Esophagus muscularis mucosa (tissue), 4 donors: ENCODE measurements at places on chromosomes 7 and 10. TPM values are rescaled to one million over a fixed set of nuclear protein-coding genes. Genes with fewer than 3 reads are reported as not detected.
A peak's percentile ranks its signal among the peaks of the same experiment; 100 is the strongest.

DNA sequence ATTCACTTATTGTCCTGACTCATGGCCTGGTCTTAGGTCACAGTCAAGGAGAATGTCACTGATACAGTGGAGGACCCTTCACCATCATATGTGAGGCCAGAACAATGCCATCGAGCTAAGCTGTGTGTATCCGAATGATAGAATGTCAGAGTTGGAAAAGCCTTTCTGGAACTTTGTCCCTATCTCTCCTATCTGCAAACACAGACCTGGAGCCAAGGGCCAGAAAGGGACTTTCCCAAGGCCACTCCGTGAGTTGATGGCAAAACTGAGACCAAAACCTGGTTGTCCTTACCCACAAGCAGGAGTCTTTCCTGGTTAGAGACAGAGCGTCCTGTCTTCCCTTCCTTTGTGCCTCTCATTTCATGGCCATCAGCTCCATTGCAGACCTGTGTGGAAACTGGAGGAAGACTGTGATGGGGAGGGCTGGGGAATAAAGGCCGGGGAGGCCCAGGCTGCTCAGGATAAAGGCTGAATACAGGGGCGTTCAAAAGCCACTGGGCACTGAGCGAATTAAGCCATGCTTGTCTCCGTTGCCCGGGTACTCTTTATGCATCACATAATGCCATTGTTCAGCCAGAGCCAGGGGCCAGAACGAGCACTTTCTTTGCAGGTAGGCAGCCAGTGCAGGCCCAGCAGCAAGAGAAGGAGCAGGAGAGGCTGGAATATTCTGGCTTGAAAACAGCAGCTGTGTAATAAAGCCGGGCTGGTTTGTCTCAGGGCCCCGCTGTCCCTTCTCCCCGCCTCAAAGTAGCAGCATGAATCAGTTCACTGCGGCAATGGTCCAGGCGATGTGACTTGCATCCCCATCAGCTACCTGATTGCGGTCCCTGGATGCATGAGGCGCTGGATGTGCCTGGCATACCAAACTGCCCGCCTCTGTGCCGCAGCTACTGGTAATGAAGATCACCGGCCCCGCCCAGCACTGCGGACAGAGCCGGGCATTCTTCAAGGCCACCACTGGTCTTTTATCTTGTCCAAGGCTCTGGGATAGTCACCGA, 143.0 kb downstream of the RPS24 start:
- no peak for DNase-seq

DNA sequence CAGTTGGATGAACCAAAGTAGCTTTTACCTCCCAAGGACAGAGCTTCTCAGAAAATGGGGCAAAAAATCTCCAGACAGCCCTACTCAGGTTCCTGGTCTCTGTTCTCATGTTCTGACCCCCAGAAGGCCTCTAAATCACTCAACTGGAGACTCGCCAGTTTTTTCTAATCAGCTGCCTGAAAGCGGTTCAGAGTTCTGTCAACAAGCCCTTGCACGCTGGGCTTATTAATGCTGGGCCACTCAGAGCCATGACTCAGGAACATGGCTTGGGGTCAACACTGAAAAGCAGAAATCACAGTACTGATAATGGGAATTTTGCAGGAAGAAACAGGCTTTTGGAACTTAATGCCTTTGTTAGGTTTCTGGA, 15.3 kb downstream of the ECHDC3 start:
- DNase-seq = no peak

GRCh38 chr10:6018422-6018821, 41.1 kb upstream of the IL15RA start:
- DNase-seq = peak; percentile 93

- DNase-seq = no peak
These were observed 301.3 kb upstream of the KLF6 start for GRCh38 chr10:4086131-4086898.

GRCh38 chr7:112395411-112395810, 54.8 kb upstream of the IFRD1 start:
- no peak for DNase-seq

DNA sequence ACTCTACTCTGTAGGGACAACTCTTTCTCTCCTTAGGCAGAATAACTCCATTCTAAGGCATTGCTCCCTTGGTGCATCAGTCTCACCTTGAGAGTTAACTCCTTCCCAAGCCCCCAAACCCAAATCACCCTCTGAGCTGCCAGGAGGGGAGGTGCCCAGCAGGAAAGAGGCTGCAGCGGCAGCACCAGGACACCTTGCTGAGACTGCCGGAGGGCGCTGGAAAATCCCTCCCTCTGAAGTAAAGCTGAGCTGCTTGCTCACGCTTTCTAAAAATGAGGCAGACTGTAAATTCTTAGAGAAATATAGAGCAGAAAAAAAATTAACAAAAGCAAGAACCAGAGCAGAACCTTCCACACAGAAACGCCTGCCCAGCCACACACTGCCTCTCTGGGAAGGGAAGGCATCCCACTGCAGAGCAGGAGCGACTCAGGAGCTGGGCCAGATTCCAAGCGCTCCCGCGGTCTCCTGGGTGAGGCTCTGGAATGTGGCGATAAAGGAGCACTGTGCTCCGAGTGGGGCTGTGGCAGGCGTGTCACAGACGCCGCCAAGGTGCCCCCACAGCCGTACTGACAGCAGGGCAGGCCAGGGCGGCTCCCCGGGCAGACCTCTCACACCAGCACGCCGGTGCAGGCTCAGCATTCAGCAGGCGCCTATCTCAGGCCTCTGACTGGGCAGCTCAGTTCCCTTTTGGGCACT, 202.1 kb downstream of the TNS3 start:
- DNase-seq = no peak

DNA sequence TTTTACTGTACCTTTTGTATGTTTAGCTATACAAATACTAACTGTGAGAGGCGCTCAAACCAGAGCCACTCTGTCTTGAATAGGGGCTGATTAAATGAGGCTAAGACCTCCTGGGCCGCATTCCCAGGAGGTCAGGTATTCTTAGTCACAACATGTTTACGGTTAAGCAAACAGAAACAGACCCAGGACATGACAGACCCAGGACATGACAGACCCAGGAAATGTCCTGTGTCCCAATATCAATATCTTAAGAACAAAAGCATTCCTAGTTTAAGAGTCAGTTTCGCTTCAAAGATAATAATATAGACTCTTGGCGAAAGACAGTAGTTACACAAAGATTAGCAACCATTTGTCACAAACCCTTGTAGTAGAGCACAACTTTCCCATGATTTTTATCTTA, 304.5 kb downstream of the CCSER2 start:
- no peak for DNase-seq

GRCh38 chr7:55509322-55509721, 63.0 kb downstream of the VOPP1 start:
- no peak for DNase-seq

- DNase-seq = no peak
These were observed 30.8 kb downstream of the PRLHR start for GRCh38 chr10:118564652-118565051.

DNA sequence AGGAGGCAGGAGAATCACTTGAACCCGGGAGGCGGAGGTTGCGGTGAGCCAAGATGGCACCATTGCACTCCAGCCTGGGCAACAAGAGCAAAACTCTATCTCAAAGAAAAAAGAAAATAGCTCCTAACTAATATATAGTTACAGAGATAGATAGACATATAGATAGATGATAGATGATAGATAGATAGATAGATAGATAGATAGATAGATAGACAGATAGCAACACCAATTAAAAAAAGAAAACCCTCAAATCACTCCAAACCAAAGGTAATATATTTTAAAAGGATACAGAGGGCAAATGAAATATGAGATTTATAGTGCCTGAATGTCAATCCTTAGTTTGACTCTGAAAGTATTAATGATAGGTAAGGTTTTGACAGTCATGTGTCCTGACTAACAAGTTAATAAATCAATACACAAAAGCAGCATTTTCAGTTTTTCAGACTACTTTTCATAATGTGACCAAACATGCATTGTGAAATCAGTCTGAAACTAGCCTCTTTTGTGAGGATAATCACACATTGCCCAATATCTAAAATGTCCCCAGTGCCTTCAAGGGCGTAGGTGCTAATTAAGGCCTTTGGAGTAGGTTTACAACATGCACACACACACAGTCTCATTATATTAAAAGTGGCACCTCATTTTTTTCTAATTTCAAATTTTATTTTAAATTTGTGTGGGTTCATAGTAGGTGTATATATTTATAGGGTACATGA, 61.2 kb downstream of the BPGM start:
- no peak for DNase-seq

DNA sequence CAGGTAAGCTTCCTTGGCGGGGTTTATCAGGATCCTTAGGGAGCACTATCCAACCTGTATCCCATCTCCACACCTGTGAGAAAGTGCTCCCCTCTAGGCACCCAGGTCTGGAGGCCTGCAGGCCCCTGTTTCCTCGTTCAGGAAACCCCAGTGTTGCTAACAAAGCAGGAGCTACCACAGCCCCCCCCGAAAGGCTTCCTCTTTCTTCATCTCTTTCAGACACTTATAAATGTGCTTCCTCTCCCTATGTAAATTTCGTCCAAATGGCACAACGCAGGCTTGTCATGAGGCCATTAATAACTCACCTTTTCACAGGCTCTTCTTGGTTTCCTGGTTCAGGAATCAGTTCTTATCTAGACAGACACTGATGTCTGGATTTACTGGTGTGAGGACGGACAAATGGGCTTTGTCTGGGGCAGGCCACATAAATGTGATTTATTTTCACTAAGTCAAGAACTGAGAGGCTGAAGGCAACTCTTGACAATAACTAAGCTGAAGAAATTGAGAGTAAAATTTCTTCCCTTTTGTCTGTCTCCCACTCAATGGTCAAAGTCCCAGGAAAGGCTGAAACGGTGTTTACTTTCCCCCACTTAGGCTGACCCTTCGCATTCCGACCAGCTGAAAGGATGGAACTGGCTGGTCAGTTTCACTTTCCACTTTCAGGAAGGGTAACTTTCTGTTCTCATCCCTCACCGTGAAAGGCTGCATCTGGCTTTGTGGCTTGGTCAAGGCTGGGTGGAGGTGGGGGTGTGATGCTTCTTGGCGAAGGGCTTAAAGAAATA, 46.8 kb downstream of the PIK3AP1 start:
- no peak for DNase-seq

DNA sequence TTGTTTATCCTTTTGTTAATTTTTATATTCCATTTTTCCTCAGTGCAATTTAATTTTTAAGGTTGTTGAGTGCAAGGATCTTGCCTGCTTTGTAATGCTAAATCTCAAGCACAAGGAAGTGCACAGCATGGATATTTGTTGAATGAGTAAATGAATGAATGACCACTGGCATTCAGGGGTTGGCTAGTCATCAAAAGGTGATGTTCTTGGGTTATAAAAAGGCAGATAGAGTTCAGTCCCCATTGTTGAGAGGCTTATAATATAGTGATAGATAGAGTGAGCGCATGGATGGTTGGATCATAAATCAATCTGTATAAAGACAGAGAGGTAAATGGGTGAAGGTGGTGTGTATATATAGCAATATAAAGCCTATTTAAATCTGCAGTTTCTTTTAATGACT, 193.2 kb upstream of the KLF6 start:
- DNase-seq = no peak

- no peak for DNase-seq
These were observed 118.7 kb downstream of the ICA1 start for GRCh38 chr7:8143151-8143874.

- DNase-seq = no peak
These were observed 61.4 kb upstream of the NME8 start for GRCh38 chr7:37786741-37787569.

GRCh38 chr7:142301923-142302550, 44.2 kb upstream of the PRSS58 start:
- peak; percentile 39 for DNase-seq

- no peak for DNase-seq
These were observed 71.1 kb downstream of the STK17A start for GRCh38 chr7:43653891-43654504.

GRCh38 chr10:85635650-85636049, 730.9 kb downstream of the GRID1 start:
- DNase-seq = no peak

DNA sequence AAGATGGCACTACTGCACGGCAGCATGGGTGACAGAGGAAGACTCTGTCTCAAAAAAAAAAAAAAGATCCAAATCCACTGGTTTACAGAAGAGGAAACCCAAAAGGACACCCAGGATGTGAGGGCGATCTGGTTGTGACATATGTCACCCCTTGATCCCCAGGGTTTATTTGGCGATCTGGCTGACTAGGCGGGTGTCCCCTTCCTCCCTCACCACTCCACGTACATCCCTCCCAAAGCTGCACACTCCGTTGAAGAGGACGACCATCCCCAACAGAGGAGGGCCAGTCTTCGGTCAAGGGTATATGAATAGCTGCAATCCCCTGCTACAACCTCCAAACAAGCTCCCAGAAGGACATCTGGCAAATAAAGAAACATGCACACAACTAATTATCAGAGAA, 111.6 kb downstream of the HTR5A start:
- peak; percentile 53 for DNase-seq

DNA sequence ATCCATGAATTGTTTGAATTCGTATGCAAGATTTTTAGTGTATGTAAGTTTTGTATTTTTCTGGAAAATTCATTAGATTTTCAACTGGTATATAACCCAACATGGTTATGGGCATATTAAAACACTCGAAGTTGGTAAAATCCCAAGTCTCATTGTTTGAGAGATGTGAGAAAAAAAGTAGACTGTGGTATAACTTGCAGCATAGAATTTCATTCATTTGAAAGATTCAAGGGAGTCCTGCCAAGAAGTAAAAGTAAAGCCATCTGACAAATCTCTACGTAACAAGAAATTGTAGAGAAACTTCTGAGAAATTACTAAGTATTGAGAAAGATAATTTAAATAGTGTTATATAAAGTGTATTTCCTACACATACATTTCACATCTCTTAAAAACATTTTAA, 40.2 kb downstream of the SEMA3E start:
- no peak for DNase-seq

DNA sequence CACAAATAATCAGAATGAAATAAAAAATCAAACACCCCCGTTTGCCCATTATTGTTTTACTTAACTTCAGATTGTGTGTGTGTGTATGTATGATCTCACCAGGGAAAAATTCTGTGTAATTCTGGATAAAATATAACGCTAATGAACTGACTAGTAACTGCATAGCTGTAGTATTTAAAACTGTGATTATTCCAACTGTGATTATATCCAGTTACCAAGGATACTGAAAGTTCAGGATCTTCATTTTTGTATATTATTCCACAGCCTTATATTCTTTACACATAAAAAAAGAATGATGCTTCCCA, 2.9 kb downstream of the TWIST1 start:
- no peak for DNase-seq

The STEAP4 gene
- total RNA-seq = 64.5 TPM

The PTF1A gene
- total RNA-seq = not detected

The SYT15 gene
- total RNA-seq = 4.8 TPM

The HK1 gene
- total RNA-seq = 171 TPM

The CDHR1 gene
- not detected for total RNA-seq

The SLC39A12 gene
- not detected for total RNA-seq

The POU6F2 gene
- not detected for total RNA-seq

The GNAT3 gene
- total RNA-seq = not detected

The CARD11 gene
- 0.26 TPM for total RNA-seq

The STAM gene
- 18.8 TPM for total RNA-seq

The VDAC2 gene
- 260 TPM for total RNA-seq

The EN2 gene
- 0.06 TPM for total RNA-seq

The PFKFB3 gene
- total RNA-seq = 49.0 TPM

The LIPJ gene
- not detected for total RNA-seq

The POLR2J2 gene
- total RNA-seq = 3.7 TPM
